ENCODE measurements at places on chromosomes 7 and 10.

DNA sequence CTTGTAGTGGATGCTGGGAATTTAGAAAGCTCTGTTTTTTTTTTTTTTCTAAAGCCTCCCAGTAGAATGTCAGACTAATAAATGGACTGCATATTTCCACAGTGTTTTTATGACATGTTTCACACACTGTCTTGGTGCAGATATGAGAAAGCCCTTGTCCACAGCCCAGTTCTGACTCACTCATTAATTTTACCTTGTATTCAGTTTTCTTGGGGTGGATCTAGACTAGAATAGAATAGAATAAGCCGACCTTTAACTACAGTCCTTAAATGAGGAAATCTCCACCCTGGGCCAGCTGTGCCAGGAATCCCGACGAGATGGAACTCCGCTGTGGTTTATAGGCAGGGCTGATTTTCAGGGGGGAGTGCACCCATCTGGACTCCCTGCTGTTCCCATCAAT is 274.7 kb downstream of the NRG3 start:
- no peak for DNase-seq

DNA sequence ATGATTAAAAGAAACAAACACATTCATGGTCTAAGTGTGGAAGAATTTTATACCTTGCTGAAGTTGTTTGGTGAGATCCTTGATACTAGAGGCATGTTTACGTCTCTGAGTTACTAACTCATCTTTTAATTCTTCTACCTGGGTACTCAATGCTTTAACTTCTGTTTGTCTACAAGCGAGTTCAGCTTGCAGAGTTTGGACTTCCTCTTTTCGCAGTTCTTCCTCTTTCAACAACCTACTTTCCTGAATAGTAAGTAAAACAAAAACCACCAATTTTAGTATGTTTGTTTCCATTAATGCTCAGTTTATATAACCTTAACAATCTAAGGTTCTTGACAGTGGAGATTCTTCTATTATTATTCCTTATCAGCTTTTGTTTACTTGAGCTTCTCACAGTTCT is 42.9 kb downstream of the CCDC186 start:
- DNase-seq = no peak

DNA sequence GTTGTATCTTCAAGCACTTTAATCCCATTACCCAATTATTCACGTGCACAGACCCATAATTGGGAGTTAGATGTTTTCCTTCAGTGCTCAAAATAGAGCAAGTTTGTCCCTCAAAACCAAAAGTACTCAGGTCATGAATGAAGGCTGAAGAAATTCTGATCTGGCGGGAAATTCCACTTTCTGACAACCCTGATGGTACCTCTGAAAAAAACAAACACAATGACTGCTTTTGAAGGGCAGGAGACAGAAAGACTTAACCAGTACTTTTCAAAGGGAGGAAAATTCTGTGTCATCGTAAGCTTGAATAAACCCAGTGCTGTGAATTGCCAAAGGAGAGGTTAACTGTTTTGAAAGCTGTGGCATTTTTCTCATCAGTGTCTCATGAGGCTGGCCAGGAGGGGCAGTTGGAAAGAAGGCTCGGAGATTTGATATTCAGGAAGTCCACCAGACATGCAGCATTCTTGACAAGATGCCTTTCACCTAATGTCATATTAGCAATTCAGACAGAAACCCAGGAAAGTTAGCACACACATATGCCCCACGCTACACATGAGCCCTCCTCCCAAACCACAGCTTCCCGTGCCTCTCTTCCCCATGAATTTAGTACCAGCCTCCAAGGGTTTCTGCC is 347.0 kb downstream of the KCNMA1 start:
- DNase-seq = no peak

- no peak for DNase-seq
Observed at GRCh38 chr7:83413424-83413823, 235.5 kb downstream of the SEMA3E start.

- no peak for DNase-seq
Observed at GRCh38 chr10:93064874-93065660, 4.5 kb downstream of the CYP26C1 start.

- no peak for DNase-seq
Observed at GRCh38 chr10:92011560-92012214, 88.1 kb downstream of the BTAF1 start.

DNA sequence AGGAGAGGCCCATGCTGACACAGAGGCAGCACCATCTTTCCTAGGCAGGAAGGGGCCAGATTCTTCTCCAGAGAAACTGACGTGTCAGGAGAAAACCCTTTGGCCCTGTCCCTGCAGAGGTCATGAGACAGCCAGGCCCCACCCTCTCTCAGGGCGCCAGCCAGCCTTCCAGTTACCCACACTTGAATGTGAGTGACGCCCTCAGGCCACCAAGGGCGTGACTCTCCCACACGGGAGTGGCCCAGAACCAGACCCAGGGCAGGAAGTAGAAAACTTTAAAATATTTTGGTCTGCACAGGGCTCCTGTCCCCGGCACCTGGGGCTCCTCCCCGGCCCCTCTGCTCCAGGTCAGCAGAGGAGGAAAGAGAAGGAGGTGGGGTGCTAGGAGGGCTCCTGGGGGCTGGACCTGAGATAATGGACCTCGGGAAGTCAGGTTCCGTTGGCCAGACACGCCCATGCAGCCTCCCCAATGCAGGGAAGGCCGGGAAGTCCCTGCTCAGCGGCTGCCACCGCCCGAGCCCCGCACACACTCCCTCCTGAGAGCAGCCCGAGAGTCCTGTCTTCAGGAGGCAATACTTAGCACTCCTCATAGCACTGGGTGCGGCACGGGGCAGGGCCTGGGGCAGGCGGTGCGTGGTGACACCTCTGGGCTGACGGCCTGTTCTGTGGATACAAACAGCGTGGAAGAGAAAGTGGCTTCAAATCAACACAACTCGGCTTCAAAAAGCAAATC is 67.0 kb upstream of the CFAP46 start:
- peak; percentile 75 for DNase-seq

GRCh38 chr7:56003749-56004148 is 39.4 kb downstream of the NIPSNAP2 start:
- no peak for DNase-seq

- no peak for DNase-seq
Observed at GRCh38 chr10:78467496-78468106, 433.9 kb downstream of the RPS24 start.

DNA sequence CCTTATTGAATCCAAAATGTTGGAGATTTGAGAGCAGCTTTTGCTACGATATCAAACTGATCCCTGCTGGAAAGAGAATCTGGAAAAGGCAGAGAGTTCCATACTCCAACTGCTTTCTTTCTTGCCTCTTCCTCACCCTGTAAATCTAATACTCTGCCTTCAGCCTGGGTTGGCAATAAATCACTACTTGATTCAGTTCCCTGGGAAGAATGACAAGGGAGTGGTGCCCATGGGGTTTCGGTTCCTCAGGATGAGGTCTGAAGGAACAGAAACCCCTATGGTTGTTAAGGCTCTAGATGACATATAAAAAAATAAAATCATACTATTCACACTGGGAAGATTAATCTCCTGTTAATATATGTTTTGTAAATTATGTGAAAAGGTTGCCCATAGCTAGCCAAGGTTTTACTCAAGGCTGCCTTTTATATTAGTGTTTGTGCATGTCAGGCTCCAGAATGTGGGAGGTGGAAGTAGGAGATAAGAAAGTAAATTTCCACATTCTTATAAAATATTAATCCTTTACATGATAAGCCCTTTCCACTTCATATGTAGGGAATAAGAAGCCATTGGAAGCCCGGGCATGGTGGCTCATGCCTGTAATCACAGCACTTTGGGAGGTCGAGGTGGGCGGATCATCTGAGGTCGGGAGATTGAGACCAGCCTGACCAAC is 106.2 kb upstream of the CACNA2D1 start:
- DNase-seq = no peak

GRCh38 chr10:78045237-78045636 is 11.6 kb downstream of the RPS24 start:
- DNase-seq = no peak
